ENCODE measurements at places on chromosomes 5 and 9.

GRCh38 chr5:11619339-11620024 is 284.8 kb downstream of the CTNND2 start:
- no peak overlapping the region for H3K27ac ChIP-seq
- H3K4me1 ChIP-seq, result no peaks in the 10 kb centered on the region
- no peak for DNase-seq
- H3K36me3 ChIP-seq, result no peaks in the 10 kb centered on the region
- H3K4me3 ChIP-seq, result no peak overlapping the region

GRCh38 chr9:127300886-127301447 is 36.4 kb downstream of the GARNL3 start:
- no peaks in the 10 kb centered on the region for H3K36me3 ChIP-seq
- no peak overlapping the region for H3K4me3 ChIP-seq
- no peaks in the 10 kb centered on the region for H3K27me3 ChIP-seq
- no peak for DNase-seq

- peaks cover 14% of the 10 kb centered on the region for H3K27me3 ChIP-seq
- DNase-seq, result no peak
- no peak overlapping the region for H3K27ac ChIP-seq
- no peak overlapping the region for H3K4me3 ChIP-seq
These were observed 21.6 kb downstream of the GAS1 start for GRCh38 chr9:86925686-86926085.

GRCh38 chr9:31916591-31917241 is 467.7 kb upstream of the ACO1 start:
- H3K4me3 ChIP-seq, result no peak overlapping the region
- no peaks in the 10 kb centered on the region for H3K36me3 ChIP-seq
- H3K27me3 ChIP-seq, result no peaks in the 10 kb centered on the region
- H3K4me1 ChIP-seq, result no peaks in the 10 kb centered on the region
- no peak overlapping the region for H3K27ac ChIP-seq

DNA sequence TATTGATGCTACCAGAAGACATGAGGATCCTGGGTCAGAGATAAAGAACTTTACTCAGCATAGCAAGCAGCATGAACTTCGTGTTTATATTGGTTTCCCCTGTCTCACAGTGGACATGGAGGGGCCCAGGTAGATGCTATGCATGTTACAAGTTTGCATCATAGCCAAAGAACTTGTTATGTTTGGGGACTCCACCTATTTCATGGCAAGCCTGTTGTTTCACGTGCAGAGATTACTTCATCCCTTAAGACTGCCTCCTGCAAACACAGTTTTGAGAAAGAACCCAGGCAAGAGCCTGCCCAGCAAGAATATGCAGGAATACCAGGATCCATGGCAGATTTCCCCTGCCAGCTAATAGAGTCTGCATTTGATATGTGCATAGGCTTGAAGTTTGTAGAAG is 68.4 kb downstream of the RCL1 start:
- DNase-seq, result no peak
- H3K36me3 ChIP-seq, result peaks cover 37% of the 10 kb centered on the region

GRCh38 chr5:88502179-88503040 is 233.8 kb upstream of the TMEM161B start:
- no peak for DNase-seq
- H3K36me3 ChIP-seq, result no peaks in the 10 kb centered on the region
- no peak overlapping the region for H3K27ac ChIP-seq
- peaks cover 13% of the 10 kb centered on the region for H3K27me3 ChIP-seq
- H3K4me3 ChIP-seq, result no peak overlapping the region

- no peak overlapping the region for H3K27ac ChIP-seq
- no peaks in the 10 kb centered on the region for H3K4me1 ChIP-seq
- H3K36me3 ChIP-seq, result no peaks in the 10 kb centered on the region
- no peak overlapping the region for H3K4me3 ChIP-seq
- no peak for DNase-seq
These were observed 183.7 kb downstream of the TAF11L14 start for GRCh38 chr5:17817990-17818389.

DNA sequence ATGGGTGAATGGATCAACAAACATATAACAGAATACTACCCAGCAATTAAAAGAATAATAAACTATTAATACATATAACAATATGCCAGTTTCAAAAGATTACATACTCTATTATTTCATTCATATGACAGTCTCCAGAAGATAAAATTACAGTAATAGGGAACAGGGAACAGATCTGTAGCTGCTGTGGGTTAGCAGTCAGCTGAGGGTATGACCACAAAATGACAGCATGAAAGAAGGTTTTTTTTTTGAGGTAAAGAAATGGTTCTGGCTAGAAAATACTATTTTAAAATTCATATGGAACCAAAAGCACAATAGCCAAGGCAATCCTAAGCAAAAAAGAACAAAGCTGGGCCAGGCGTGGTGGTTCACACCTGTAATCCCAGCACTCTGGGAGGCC is 73.0 kb upstream of the NR5A1 start:
- no peak overlapping the region for H3K27ac ChIP-seq
- H3K4me3 ChIP-seq, result no peak overlapping the region
- H3K36me3 ChIP-seq, result peaks cover 3% of the 10 kb centered on the region

DNA sequence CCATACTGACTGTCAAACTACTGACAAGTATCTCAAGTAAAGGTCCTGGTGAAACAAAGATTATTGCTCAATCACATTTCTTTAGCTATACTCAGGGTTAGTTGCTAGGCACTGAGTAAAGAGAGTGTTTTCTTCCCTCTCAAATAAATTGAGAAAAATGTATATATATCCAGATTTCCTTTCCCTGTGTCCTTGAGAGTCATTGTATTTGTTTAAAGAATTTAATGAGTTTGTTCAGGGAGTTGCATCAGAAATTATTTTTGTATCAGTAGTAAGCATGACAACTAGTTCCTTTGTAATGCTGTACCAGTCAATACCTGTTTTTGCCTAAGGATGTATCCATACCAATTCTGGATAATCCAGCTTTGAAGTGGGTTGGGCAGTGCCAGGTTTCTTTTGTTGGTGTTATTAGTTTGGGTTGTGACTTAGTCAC is 3.2 kb upstream of the ANKHD1 start:
- H3K4me1 ChIP-seq, result no peaks in the 10 kb centered on the region
- no peak for DNase-seq
- H3K36me3 ChIP-seq, result no peaks in the 10 kb centered on the region
- peak overlapping the region; percentile 66 for H3K27ac ChIP-seq
- H3K27me3 ChIP-seq, result no peaks in the 10 kb centered on the region
- H3K4me3 ChIP-seq, result no peak overlapping the region

DNA sequence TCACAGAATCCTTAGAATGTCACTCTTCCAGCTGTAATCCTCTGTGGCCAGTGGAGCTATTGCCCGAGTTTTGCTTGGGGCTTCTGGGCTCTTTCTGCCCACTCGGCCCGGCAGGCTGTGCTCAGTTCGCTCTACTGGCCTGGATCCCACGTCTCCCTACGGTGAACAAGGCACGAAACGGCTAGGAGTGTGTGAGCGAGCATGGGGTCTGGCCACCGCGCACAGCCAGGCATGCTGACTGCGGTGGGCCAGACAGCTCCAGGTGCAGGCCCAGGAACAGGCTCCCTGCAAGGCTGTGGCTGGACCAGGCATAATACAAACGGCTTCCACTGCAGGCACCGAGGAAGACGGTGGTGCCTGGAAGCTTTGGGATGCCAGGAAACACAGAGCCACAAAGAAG is 2035.5 kb upstream of the ACO1 start:
- no peak for DNase-seq
- H3K27ac ChIP-seq, result no peak overlapping the region
- H3K4me1 ChIP-seq, result no peaks in the 10 kb centered on the region

Data from type B pancreatic cell (in vitro differentiated cells).